ENCODE measurements at places on chromosomes 12 and 14. TPM values are rescaled to one million over a fixed set of nuclear protein-coding genes. Genes with fewer than 3 reads are reported as not detected.

The FOXJ2 gene
- total RNA-seq = 22.1 TPM

DNA sequence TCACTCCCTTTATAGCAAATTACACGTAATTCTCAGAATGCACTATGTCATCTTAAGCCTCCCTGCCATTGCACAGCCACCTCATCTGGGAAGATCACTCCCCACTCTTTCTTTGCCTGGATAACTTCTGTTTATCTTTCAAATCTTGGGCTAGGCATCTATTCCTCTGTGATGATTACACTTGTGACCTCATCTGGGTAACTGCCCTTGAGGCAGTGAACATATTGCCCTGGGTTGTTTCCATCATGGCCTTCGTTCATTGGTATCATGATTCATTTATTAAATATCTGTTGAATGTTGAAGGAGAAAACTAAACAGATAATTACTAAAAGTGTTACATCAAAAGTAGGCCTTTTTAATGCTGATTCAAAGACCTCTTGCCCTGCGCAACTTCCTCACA, 26.2 kb upstream of the PDE3A start:
- no peaks in the 10 kb centered on the region for H3K36me3 ChIP-seq
- no peaks in the 10 kb centered on the region for H3K27me3 ChIP-seq
- H3K4me3 ChIP-seq = no peak overlapping the region
- DNase-seq = no peak

The ASB2 gene
- 115 TPM for total RNA-seq

The CHD8 gene
- 39.1 TPM for total RNA-seq

The PTCSC3 gene
- not detected for total RNA-seq

The SUOX gene
- total RNA-seq = 23.9 TPM

DNA sequence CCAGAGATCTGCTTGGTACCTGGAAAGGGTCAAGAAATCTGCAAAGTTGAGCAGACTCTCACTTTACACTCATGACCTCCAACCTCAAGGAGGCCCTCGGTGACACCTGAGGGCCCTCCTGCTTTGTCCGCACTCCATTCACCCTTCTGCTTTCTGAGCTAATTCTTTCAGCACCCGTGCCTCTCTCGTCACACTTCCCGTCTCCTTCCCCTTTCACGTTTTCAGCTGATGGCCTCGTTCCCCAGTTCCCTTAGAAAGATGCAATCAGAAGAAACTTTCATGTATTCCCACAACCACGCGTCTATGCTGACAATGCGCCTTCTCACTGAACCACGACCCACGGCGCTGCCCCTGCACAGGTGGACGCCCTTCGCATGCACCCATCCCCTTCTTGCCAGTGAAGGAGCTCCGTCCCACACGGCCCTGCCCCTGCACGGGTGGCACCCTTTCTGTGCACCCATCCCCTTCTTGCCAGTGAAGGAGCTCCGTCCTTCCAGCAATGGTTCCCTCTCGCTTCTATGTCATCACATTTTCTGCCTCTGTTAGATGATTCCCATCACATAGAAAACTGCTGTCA, 340.1 kb upstream of the FKBP4 start:
- peaks cover 58% of the 10 kb centered on the region for H3K36me3 ChIP-seq
- no peak overlapping the region for H3K4me3 ChIP-seq
- no peak overlapping the region for H3K27ac ChIP-seq
- DNase-seq = no peak
- H3K27me3 ChIP-seq = no peaks in the 10 kb centered on the region

The LIN7A gene
- total RNA-seq = 16.2 TPM

DNA sequence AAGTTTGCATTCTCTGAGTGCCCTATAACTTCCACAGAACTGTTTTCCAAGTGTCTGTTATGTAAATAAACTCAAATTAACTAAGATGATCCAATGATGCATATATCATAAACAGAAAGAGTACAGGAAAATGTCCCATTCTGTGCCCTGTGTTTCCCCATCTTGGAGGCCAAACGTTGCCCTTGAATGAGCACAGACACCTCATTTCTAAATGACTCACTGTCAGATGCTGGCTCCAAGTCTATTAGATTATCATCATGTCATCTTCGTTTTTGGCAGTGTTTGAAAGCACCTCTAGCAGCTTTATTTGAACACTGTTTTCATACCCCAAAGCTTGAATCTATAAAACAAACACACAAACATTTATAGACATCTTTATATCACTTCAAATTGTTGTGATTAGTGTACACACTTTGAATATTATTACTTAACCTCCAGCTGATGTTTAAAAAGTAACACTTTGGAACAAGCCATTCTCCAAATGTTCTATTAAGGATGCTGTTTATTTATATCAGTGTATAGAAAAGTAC, 424.2 kb downstream of the NOVA1 start:
- no peaks in the 10 kb centered on the region for H3K4me1 ChIP-seq
- no peak overlapping the region for H3K27ac ChIP-seq
- no peak for DNase-seq

DNA sequence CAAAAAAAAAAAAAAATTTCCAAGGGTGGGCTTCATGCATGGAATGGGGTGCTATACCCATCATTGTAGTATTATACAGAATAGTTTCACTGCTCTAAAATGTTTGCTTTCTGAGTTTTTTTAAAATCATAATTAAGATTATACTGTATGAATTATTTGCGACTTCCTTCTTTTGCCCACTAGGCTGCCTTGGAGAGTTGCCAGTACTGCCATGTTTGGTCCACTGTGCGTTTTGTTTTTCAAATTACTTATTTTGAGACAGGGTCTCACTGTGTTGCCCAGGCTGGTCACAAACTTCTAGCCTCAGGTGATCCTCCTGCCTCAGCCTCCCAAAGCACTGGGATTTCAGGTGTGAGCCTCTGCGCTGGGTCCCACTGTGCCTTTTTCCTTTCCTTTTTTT, 19.9 kb downstream of the PLBD2 start:
- H3K4me1 ChIP-seq = no peaks in the 10 kb centered on the region
- H3K27ac ChIP-seq = no peak overlapping the region
- H3K36me3 ChIP-seq = peaks cover 54% of the 10 kb centered on the region
- no peaks in the 10 kb centered on the region for H3K27me3 ChIP-seq

GRCh38 chr12:125332900-125333299, 267.7 kb downstream of the AACS start:
- H3K4me3 ChIP-seq = no peak overlapping the region
- no peak overlapping the region for H3K27ac ChIP-seq

The PARP2 gene
- total RNA-seq = 6.5 TPM

- H3K4me3 ChIP-seq = no peak overlapping the region
- DNase-seq = no peak
- no peaks in the 10 kb centered on the region for H3K36me3 ChIP-seq
- no peaks in the 10 kb centered on the region for H3K27me3 ChIP-seq
- peaks cover 10% of the 10 kb centered on the region for H3K4me1 ChIP-seq
Measured at GRCh38 chr12:42477941-42478340, 111.6 kb downstream of the PRICKLE1 start.

The TSPAN19 gene
- not detected for total RNA-seq

DNA sequence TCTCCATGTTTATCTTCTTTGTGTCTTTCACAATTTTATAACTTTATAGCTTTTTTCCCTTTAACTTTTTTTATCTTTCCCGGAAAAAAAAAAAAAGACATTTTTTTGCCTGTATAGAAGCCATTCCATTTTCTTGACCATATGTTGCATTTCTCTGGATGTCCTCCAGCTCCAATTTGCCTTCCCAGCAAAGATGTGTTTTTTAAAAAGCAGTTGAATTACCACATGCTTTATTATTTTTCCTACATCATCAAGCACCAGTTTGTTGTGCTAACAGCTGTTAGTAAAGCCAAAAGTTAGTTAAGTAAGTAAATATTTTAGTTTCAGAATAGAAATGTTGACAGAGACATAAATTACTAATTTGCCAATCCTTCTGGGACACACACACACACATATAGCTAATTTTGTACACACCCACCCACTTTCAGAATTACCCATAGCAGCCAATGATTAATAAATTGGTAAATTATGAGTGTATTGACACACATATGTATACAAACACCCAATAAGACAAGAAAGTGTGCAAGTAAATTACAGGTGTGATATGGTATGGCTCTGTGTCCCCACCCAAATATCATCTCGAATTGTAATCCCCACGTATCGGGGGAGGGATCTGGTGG, 118.3 kb downstream of the SLC38A6 start:
- H3K4me3 ChIP-seq = no peak overlapping the region
- H3K36me3 ChIP-seq = no peaks in the 10 kb centered on the region
- no peak overlapping the region for H3K27ac ChIP-seq
- no peak for DNase-seq
- no peaks in the 10 kb centered on the region for H3K27me3 ChIP-seq

The BCAT1 gene
- 3.4 TPM for total RNA-seq

- H3K27me3 ChIP-seq = no peaks in the 10 kb centered on the region
- no peak for DNase-seq
- no peak overlapping the region for H3K27ac ChIP-seq
- H3K4me1 ChIP-seq = no peaks in the 10 kb centered on the region
- no peak overlapping the region for H3K4me3 ChIP-seq
Measured at GRCh38 chr12:12539028-12539810, 23.4 kb downstream of the DUSP16 start.

DNA sequence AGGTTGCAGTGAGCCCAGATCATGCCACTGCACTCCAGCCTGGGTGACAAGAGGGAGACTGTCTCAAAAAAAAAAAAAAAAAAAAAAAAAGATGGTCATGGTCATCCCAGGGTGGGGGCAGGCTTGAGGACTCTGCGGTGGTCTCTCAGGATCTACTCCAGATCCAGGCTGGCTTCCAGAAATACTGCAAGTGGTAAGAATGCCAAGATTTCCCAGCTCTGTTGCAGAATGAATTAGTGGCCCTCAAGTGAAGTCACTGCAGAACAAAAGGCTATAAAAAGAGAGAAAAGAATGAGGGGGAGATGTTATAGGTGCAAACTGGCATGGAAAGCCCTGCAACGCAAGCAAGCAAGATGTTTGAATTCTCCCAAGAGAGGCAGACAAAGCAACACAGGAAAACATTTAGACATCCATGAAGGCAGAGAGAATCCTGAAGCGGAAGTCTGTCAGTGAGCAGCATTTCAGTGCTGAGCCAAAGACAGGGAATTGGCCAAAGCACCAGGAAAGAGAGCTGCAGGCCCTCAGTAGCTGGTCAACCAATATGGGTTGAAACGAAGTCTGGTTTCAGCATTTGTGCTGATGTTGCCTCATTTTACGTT, 31.9 kb upstream of the ETFBKMT start:
- peaks cover 17% of the 10 kb centered on the region for H3K4me1 ChIP-seq
- no peaks in the 10 kb centered on the region for H3K27me3 ChIP-seq
- DNase-seq = no peak
- no peaks in the 10 kb centered on the region for H3K36me3 ChIP-seq
- H3K27ac ChIP-seq = no peak overlapping the region

The DDX55 gene
- total RNA-seq = 7.2 TPM

The CD4 gene
- 3.2 TPM for total RNA-seq
